ENCODE measurements at places on chromosomes 3 and 15. TPM values are rescaled to one million over a fixed set of nuclear protein-coding genes. Genes with fewer than 3 reads are reported as not detected.

Gene RARB
- 23.2 TPM for total RNA-seq

Gene IGSF10
- 22.7 TPM for total RNA-seq

Gene NPAP1
- not detected for total RNA-seq

Gene CPNE9
- total RNA-seq: 0.09 TPM

Gene MUC20
- 0.66 TPM for total RNA-seq

Gene C2CD4A
- under 0.01 TPM for total RNA-seq

Gene LEKR1
- 0.27 TPM for total RNA-seq

Gene KPNA1
- 22.7 TPM for total RNA-seq

Gene CHRNA7
- 0.84 TPM for total RNA-seq

Gene DPPA2
- not detected for total RNA-seq
